Body of pancreas (tissue), 4 donors: ENCODE measurements at places on chromosomes 3 and 15. TPM values are rescaled to one million over a fixed set of nuclear protein-coding genes. Genes with fewer than 3 reads are reported as not detected.
A peak's percentile ranks its signal among the peaks of the same experiment; 100 is the strongest.

Gene FAM3D
- 1.8 TPM for total RNA-seq

Gene SLC35G2
- 7.3 TPM for total RNA-seq

Gene TRAIP
- total RNA-seq = 1.8 TPM

Gene C2CD4B
- 142 TPM for total RNA-seq

Gene CPNE9
- not detected for total RNA-seq

Gene IFT57
- total RNA-seq = 33.2 TPM

Gene ACTRT3
- not detected for total RNA-seq

Gene XIRP1
- total RNA-seq = not detected

Gene INAFM2
- total RNA-seq = 22.4 TPM

Gene GJD2
- total RNA-seq = 4.0 TPM

Gene DRD3
- total RNA-seq = not detected

Gene SEMA3B
- total RNA-seq = 71.1 TPM

DNA sequence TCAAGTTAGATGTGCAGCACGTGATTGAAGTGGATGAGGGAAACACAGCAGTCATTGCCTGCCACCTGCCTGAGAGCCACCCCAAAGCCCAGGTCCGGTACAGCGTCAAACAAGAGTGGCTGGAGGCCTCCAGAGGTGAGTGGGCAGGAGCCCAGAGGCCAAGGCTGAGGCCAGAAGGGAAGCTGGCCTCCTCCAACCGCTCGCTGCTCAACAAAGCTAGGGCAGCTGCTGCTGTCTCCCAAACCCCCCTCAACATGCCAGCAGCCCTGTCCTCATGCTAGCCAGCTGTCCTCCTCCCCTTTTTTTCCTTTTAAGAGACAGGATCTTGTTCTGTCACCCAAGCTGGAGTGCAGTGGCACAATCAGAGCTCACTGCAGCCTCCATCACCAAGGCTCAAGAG, 57.0 kb downstream of the BOC start:
- DNase-seq = no peak

GRCh38 chr3:171775943-171776342, 34.3 kb downstream of the PLD1 start:
- no peak for DNase-seq

DNA sequence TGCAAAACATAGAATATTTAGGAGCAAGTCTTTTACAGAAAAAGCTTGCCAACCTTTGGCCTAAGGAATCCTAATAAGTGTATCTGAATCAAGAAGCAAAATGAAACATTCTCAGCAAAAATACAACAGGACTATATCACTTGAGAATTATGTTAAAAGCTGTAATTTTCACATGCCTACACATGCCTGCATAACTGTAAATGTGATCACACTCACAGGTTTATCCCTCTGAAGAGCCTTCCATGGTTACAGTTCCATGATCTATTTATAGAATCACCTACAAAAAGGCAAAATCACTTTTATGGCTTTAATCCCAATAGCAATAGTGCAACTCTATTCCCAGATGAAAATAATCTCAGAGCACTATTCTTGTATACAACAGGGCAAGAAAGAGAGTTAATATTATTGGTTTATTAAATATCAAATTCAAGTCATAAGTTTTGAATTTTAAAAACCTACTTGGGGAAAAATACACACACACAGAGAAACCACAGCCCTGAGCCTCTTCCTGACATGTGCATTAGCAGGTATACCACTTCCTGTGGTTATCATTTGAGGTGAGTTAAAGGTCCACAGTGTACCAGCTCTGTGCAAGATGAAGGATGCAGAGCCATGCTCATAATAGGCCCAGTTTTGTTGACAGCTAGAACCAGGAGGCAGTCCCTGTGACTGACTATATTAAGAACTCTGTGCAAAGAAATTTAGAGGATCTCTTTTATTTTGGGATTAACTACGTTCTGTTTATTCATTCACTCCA, 252.5 kb upstream of the TGFBR2 start:
- DNase-seq = no peak

DNA sequence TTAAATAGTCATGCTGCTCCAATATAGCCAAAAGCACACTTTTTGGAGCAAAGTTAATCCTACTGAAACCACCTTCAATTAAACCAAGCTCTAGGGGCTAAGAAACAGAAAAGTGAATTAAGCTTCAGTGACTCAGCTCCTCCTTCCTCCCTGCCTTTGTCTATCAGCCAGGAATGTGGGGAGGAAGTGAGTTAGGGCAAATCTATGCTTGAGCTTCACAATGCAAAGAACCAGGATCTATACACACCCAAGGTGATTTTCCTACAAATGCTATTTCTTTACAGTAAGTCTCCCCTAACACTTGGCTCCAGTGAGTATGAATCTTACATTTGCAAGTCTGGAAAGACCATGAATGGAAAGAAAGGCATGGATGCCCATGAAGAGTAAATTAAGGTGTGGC, 212.1 kb downstream of the P3H2 start:
- no peak for DNase-seq

DNA sequence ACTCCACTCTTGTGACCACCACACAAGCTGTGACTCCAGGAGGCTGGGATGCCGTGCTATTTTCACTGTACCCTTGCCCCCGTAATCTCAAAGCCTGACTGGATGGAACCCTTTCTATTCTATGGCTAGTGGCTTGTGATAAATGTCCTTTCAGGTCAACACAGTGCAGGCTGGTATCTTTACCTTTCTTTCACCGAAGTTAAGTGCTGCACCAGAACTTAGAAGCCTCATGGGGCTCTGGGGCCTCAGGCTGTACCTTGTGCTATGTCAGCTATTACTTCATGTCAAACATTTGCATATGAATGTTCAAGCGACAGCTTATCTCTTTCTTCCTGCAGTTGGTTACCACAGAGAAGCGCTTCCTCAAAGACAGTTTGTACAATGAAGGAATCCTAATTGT, 66.8 kb downstream of the RPL39L start:
- DNase-seq = no peak

GRCh38 chr3:187926620-187927019, 181.4 kb upstream of the BCL6 start:
- no peak for DNase-seq

DNA sequence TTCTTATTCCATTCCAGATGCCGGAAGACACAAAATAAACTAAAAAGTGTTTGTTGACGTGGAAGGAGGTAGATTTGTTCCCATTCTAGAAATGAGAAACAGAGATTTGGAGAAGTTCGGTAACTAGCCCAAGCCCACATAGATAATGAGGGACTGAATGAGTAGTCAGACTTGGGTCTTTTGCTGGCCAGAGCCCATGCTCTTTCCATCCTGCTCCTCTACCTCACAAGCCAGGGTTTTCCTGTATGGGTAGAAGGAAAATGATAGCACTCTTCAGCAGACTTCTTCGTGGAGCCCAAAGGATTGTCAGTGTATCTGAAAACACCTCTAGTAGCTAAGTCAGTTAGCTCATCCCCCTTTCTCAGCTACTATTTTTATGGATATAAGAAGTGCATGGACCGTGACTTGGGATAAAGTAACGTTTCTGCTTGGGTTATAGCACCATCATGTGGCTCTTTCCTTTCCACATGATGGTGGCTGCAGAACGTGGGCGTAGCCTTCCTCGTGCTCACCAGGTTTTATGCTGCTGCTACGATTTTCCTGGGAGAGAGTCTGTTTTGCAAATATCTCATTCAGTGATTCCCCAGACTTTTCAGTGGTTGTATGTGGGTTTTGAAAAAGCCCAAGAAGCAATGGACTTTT, 84.6 kb downstream of the DGKG start:
- no peak for DNase-seq

DNA sequence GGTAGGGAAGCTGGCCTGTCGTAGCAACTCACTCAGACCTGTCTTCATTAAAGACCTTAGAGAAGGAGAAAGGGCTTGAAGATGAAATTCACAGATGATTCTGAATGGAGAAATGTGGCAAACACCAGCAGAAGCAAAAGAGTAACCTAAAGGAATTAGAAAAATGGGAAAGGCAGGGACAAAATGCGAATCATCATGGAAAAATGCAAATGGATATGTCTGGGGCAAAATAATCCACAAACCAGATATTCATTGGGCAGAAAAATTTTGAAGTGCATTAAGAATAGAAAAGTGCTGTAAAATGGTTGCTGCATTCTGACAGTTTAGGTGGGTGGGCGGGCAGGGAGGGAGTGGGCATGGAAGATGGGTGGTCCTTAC, 156.9 kb upstream of the RASGRP1 start:
- no peak for DNase-seq

- no peak for DNase-seq
These were observed 169.8 kb upstream of the MYRIP start for GRCh38 chr3:39639344-39640236.

DNA sequence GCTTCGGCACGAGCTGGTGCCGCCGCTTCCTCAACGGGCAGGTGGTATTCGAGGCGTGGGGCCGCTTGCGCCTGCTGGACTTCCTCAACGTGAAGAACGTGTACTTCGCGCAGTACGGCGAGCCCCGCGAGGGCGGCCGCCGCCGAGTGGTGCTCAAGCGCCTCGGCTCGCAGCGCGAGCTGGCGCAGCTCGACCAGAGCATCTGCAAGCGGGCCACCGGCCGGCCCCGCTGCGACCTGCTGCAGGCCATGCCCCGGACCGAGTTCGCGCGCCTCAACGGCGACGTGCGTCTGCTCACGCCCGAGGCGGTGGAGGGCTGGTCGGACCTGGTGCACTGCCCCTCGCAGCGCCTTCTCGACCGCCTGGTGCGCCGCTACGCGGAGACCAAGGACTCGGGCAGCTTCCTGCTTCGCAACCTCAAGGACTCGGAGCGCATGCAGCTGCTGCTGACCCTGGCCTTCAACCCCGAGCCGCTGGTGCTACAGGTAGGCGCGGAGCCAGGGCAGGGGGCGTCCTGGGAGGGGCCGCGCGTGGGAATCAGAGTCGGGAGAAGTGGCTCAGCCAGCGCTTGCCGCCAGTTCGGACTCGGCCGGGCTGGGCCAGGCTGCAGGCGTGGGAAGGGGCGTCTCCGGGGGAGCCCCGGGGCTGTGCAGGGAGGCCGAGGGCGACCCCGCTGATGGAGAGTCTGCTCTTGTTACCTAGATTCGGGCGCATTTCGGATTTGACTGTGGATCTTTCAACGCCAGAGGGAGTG, 1.1 kb downstream of the DIPK2A start:
- DNase-seq = peak; percentile 72

DNA sequence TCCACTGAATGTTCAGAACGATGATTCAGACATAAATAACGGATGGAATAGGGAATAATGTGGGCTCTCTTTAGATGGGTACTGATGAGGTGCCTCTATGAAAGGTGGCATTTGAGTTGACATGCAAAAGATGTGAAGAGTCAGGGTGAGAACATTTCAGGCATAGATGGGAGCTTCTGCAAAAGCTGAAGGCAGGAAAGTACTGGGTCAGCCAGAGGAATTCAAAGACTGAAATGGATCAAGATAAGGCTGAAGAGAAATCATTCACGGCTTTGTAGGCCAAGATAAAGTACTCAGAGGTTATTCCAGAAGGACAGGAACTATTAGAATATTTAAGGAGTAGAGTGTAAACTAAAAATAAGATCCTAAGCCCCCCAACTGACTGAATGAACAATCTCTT, 189.6 kb upstream of the MCTP2 start:
- no peak for DNase-seq

GRCh38 chr15:57784081-57784511, 77.6 kb downstream of the POLR2M start:
- no peak for DNase-seq

- peak; percentile 57 for DNase-seq
These were observed 25.3 kb downstream of the LRIG1 start for GRCh38 chr3:66475386-66476020.

GRCh38 chr15:35723852-35724251, 177.9 kb upstream of the DPH6 start:
- no peak for DNase-seq

- no peak for DNase-seq
These were observed 3.6 kb downstream of the TRH start for GRCh38 chr3:129978123-129978522.

DNA sequence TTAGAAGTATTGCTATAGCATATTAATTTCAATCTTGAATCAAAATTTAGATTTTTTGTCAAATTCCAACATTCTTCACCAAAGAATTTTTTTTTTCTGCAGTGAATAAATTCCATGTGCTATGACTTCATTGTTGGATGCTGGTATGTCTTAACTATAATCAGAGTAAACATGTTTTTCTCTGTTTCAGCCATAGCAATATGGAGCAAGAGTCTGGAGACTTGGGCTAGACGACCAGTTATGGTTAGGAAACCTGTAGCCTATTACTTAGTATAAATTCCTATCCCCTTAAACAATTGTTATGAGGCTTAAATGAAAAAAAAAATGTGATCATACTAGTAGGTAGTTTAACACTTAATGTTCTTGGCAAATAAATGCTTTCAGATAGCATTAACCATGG, 431.9 kb upstream of the FRG2C start:
- DNase-seq = no peak

DNA sequence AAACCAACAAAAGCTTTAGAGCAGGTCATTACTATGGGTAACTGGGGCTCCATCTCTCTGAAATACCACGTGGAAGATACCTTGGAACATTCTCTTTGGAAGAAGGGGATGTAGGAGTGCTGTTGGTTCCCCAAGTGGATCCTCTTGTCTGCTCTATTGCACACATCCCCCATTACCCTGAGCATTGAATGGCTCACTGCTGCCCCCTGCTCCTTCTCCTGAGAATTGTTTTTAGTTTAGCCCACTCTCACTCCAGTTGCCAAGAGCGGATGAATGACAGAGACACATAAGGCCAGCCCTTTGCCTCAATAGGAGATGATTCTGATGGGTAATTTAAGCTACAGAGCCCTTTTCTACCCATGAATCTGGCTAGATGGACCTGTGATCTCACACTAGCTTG, 135.6 kb upstream of the SUCLG2 start:
- DNase-seq = peak; percentile 36

DNA sequence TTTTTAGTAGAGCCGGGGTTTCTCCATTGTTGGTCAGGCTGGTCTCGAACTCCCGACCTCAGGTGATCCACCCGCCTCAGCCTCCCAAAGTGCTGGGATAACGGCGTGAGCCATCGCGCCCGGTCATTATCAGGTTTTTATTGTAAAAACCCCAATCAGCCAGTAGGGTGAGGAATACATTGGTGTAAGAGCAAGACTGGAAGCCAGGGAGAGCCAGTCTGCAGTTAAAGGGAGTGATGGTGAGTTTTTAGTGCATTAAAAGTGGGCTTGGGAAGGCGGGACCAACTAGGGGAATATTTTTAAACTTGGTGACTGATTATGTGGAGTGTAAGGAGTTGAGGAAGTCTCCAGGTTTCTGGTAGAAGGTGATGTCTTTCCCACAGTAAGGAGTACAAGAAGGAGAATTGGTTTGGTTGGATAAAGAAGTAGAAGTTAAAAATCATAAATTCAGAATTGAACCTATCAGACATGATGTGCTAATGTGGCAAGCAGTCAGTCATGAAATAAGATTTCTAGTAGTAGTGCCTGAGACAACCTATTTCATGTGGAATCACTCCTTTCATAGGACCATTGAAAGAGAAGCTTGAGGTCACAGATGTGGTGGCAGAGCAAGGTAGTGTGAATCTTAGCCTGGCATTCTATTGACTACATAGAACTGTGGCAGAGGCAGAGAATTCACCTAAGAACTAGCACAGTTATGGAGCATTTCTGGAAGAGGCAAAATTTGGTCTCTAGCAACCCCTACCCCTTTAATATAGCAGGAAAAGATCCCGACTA, 2.4 kb upstream of the DCBLD2 start:
- DNase-seq = no peak
